ENCODE measurements at places on chromosomes 11 and 22.

DNA sequence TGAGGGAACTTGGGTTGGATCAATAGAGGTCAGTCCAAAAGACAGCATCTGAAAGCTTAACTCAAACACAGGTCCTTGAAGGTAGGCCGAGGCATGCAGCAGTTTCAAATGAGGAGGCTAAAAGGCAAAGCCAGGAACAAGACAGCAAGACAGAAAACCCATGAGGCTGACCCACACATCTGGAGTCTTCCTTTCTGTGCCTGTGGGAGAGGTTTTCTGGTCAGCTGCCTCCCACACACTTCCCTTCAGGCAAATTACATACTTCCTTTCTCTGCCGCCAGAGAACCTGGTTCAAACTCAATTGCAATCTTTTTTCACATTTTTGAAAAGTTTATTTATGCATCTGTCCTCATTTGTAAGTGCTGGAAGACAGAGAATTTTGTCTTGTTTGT lies 29.8 kb upstream of the CRTAM start:
- DNase-seq = no peak

DNA sequence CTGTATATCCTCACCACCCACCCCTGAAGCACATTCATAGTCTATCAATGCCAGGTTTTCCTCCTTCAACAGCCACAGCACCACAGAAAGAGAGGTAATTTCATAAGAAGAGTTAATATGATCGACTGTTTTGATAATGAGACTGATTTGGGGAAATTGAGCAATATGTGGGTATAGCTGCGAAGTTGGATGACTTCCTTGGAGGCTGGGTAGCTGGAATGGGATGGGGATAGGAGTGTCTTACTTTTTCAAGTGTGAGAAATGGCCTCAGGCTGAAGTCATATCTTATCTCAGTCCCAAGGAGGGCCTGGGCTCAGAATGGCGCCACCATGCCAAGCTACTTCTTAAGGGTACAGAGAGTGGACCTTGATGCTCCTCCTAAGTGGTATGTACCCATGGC lies 187.6 kb upstream of the CCDC90B start:
- no peak for DNase-seq

DNA sequence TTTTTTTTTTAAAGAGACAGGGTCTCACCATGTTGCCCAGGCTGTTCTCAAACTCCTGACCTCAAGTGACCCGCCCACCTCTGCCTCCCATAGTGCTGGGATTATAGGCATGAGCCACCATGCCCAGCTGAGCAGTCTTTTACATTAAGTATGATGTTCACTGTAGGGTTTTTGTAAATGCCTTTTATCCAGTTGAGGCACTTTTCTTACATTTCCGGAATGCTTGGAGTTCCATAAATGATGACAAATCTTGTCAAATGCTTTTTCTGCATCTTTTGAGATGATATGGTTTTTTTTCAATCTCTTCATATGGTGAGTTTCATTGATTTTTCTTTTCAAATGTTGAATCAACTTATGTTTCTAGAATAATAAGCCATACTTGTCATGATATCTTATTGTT lies 29.4 kb upstream of the CTTN start:
- no peak for DNase-seq

GRCh38 chr22:20545681-20546521 lies 38.5 kb downstream of the MED15 start:
- DNase-seq = no peak
